ENCODE measurements at places on chromosomes 5 and 9. TPM values are rescaled to one million over a fixed set of nuclear protein-coding genes. Genes with fewer than 3 reads are reported as not detected.

GRCh38 chr9:110809038-110809595 is 140.5 kb downstream of the MUSK start:
- DNase-seq, result no peak

GRCh38 chr9:117462861-117463260 is 48.0 kb upstream of the ASTN2 start:
- no peak for DNase-seq

GRCh38 chr9:38129366-38129765 is 60.3 kb upstream of the SHB start:
- DNase-seq, result no peak

- no peak for DNase-seq
Observed at GRCh38 chr5:169331292-169331852, 30.4 kb upstream of the SLIT3 start.

GRCh38 chr5:45038366-45038987 is 229.7 kb downstream of the MRPS30 start:
- no peak for DNase-seq

DNA sequence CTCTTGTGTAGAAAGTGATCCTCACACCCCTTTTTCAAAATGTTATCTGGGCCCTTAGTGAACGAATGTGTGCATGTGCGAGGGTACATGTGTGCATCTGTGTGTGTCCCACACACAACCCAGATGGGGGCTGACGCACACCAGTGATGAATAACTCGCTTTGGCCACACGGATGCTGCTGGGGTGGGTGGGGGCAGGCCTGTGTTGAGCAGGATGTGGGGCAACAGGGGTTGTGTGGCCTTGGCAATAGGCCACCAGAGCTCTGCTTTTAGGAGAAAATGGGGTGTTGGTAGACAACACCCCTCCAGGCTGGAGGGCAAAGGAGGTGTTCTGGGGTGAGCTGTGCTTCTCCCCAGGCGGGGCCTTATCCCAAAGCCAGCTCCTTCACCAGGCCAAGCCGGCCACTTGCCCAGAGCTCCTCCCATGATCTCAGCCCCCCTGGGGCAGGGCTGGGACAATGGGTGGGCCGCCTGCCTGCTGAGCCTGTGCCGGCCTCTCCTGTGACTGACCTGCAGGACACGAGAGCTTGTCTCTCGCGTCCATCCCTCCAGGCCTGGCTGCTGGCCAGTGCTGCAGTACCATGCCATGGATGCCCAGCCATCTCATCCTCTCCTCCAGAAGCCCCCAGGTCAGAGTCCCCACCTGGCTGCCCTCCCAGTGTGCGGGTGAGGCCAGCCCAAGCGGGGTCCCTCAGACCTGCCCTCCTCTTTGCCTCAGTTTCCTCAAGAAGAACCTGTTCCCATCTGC is 1.7 kb downstream of the DBN1 start:
- DNase-seq, result no peak

DNA sequence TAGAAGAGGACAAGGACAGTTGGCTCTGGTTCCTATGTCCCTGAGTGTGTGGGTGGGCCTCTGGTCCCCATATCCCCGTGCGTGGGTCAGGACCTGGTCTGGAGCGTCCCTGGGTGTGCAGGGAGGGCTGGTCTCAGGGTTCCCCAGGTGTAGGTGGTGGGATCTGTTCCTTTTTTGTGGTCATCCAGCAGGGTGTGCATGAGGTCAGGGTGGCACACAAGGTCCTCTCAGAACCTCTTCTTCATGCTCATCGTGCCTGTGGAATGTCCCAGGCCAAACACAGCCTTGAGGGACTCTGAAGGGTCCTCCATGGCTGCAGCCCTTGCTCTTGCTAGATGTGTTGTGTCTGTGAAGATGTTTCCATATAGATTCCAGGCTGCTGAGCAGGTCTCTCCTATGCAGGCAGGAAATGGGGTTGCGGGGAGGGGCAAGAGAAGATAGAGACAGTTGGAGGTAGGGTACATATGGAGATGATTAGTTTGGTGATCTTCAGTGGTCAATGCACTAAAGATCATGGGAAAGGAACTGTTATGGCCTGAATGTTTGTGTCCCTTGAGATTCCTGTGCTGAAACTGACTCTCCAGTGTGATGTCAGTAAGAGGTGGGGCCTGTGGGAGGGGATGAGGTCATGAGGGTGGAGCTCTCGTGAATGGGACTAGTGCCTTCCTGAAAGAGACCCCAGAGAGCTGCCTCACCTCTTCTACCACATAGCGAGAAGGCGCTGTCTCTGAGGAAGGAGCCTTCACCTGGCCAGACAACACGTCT is 53.1 kb downstream of the NXNL2 start:
- DNase-seq, result no peak

DNA sequence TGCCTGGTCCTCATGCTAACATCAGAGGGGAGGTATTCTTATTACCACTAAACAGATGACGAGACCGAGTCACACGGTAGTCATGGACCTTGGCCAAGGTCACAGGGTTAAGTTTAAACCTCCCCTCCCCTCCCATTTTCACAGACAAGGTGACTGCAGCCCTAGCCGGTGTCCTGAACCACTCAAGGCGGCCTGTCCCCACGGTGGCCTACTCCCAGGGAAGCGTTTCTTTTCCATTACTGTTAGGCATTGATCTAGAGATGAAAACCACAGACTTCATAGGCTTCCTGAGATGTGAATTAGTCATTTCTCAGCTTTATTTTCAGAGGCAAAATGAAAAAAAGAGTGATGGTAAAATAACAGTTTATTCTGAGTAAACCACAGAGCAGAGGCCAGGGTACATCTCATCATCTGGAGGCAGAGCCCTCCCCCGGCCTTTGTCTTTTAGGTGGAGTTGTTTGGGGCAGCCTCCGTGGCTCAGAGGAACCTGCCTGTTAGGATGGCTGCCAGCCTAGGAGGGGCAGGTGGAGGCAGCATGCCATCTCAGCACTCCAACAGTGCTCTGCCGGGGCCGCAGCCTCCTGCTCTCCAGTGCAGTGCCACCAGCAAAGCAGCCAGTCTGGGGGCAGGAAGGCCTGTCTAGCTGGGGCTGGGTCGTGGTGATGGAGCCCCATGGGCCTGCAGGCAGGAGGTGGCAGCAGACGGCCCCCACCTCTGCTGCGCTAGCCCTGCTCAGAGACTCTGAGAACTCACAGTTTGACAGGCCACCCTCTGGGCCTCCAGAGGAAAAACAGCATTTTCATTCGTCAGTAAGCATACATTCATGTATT is 71.2 kb downstream of the RAPGEF1 start:
- DNase-seq, result peak; percentile 43

DNA sequence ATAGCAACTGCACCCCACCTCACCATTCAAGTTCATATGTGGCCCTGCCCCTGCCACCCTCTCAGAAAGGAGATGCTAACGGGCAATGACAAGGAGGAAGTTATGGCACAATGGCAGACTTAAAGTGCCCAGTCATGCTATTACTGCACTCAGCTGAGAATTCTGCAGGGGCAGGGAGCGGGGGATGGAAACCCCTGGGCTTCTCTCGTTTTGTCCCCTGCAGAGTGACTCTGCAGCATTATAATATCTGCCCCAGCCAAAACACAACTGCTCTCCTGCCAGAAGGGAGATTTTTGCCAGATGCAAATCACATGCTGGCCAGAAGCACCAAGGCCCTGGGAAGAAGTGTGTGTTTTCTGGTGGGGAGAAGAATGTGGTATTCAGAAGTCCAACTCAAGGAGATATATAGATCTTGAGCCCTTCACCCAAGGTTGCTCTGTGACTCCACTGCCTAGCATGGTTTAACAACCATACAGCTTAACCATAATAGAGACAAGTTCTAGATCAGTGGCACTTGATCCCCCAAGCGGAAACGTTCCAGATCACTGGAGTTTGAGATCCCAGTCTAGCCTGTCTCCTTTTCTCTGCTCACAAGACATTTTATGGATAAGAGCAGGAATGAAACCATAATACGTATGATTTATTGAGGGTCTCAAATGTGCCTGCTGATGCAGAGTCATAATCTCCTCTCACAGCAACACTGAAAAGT is 207.0 kb upstream of the MAP3K1 start:
- DNase-seq, result no peak

GRCh38 chr9:118529210-118529609 is 825.0 kb downstream of the TLR4 start:
- no peak for DNase-seq

GRCh38 chr5:36393656-36394428 is 92.1 kb upstream of the RANBP3L start:
- DNase-seq, result no peak

GRCh38 chr9:22622815-22623214 is 176.2 kb downstream of the DMRTA1 start:
- no peak for DNase-seq

DNA sequence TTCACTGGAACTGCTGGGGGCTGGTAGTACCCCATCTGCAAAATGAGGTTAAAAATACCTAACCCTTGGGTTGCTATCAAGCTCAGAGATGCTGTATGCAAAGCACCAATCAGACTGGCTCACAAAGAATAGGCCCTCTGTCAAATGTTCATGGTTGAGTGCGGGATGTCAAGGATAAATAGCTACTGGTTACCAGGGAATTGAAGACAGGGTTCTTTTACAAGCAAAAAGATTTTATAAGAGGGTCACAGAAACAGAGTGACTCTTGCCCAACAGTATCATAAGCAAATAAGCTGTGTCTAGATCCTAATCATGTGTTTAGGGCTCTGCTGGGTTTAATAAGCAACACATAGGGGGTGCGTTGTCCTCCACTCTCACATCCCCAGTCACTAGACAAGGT is 11.9 kb downstream of the SYK start:
- no peak for DNase-seq

DNA sequence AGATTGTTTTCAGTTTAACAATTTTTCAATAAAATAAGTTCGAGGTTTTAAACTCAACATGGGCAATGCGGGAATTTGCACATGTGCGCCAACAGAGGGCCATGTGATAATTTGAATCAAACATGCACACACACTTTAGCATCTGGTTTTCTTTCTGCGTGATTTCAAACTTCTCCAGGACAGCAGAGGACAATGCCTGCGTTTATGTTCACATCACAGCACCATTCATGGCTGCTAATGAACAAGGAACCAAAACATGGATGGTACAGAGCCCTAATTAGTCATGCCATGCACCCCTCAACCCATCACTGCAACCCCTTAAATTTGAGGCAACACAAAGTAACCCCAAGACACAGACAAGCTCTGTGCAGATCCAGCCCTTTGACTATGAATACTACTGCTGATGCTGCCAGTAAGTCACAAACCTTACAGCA is 2.8 kb downstream of the SHC3 start:
- no peak for DNase-seq

DNA sequence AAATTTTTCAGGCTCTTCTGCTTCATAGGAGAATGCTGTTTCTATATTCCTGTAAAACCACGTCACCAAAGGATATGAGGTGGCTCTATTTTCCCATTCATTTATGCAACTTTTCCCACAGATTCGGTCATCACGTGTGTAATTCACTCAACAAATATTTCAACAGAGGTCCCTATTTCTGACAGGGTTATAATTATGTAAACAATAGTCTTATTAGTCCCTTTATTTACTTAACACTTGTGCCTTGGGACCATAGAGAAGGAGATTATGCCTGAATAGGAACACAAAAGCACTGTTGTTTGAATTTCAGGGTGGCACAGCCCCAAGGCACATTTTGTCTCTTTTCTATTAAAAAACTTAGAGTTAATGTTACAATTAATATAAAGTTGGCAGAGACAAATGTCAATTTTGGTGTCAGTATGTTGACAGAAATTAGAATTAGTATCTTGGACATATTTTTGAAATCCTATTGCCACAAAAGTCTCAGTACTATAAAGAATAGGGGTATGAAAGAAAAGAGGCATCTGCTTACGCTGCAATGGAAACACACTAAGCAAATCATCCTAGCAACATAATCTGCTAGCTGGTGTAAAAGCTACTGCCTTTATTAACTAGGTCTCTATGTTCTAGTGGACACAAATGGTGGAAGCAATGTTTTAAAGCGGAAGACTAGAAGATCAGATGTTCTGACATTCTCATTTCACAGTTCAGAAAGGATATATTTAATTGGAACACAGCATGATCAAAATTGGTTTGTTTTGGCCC is 229.1 kb upstream of the TBCA start:
- no peak for DNase-seq

DNA sequence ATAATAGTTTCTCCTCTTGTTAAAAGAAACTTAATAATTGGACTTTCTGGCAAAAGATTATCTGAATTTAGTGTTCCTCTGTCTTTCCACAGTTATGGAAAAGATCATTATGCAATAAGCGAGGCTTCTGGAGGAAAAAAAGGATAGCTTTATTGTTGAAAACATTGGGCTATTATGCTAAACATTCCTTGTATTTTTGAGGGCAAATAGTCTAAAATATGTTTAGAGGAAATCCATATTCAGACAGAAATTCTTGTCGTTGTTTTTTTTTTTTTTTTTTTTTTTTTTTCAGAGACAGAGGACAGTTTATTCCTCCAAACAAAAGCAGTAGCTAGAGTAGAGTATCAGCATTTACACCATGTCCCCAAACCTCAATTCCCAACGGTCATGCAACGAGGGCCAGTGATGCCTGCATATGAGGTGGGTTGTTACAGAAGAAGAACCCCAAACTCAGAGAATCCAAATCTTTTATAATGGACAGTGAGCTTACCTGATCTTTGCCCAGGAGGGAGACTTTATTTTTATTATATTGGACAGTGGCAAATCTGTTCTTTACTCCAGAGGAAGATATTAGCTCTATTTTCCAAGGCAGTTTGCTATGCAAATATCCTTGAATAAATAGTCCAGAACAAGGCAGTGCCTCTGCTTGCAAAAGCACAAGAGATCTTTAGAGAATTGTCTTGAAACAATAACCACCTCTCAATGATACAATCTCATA is 48.4 kb upstream of the CDK5RAP2 start:
- DNase-seq, result no peak

- DNase-seq, result no peak
Observed at GRCh38 chr5:82525626-82526025, 247.5 kb upstream of the RPS23 start.

- no peak for DNase-seq
Observed at GRCh38 chr9:72037571-72037970, 22.8 kb downstream of the C9orf57 start.

GRCh38 chr5:154384480-154385235 is 61.1 kb upstream of the SAP30L start:
- DNase-seq, result no peak

DNA sequence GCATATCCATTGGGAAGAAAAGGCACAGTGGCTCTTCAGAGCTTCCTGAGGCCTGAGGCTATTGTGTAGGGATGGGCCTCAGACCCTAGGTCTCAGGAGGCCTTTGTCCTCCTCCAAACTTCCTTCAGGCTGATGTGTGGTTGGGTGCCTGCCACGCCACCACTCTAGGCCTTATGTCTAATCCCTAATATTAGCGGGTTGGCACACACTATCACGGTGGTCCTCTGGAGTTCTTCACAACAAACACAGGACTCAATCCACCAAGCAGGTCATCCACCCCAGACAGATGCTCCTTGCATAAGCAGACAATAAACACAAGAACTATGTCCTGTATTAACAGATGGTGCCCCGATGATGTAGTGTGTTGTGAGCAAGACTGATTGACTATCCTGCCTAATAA is 31.0 kb upstream of the FSTL4 start:
- no peak for DNase-seq

The MSMP gene
- not detected for polyA plus RNA-seq

The TRIP13 gene
- polyA plus RNA-seq, result 27.7 TPM

The RAB24 gene
- polyA plus RNA-seq, result 20.8 TPM

The FBP1 gene
- not detected for polyA plus RNA-seq

The PCDHGB3 gene
- not detected for polyA plus RNA-seq

The ARID3C gene
- polyA plus RNA-seq, result 0.07 TPM

The MIER3 gene
- polyA plus RNA-seq, result 2.4 TPM

The PIK3R1 gene
- 1.7 TPM for polyA plus RNA-seq

The C9orf50 gene
- polyA plus RNA-seq, result not detected

The IL4 gene
- not detected for polyA plus RNA-seq

The HAPLN1 gene
- not detected for polyA plus RNA-seq
